ENCODE measurements at places on chromosomes 6 and 20.

DNA sequence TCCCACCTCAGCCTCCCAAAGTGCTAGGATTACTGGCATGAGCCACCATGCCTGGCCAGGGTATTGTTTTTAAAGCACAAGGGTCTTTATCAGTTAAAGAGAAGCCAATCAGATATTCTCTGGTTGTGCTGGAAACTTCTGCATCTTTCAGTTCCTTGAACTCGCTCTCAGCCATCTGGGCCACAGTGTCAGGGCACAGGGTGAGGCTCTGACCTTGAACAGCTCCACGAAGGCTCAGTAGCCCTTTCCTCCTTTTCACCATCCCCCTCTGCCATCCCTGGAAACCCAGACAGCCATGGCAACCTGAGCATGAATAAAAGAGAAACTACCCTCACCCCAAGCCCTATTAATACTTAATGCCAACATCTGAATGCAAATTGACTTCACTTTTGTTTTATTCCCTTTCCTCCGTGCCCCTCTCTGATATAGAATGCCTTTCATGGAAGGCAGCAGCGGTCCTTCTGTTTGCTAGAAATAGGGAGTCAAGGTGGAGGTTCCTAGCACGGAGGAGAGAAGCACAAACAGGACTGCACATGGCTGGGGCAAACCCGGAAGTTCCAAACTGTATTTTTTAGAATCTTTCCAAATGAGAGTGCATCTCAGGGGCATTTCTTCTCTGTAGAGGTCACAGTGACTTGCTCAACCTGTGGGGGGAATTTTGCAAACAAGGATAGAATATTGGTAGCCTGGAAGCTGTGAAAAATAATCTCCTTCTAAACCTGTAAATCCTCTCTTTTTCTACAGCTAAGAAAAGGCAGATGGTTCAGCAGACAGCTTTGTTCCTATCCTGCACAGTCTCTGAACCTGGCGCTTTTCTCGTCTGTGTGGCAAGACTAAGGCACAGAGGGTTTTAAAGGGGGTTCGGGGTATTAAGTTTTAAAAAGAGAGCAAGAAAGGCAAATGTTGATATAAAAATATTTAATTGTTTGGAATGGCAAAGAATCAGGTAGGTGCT is 176.4 kb upstream of the RREB1 start:
- no peak for DNase-seq

- DNase-seq, result no peak
These were observed 987.0 kb downstream of the HACE1 start for GRCh38 chr6:103872678-103873077.

GRCh38 chr6:111909238-111909637 is 36.0 kb upstream of the FYN start:
- no peak for DNase-seq

- no peak for DNase-seq
These were observed 106.5 kb downstream of the ARID1B start for GRCh38 chr6:156883497-156884252.

DNA sequence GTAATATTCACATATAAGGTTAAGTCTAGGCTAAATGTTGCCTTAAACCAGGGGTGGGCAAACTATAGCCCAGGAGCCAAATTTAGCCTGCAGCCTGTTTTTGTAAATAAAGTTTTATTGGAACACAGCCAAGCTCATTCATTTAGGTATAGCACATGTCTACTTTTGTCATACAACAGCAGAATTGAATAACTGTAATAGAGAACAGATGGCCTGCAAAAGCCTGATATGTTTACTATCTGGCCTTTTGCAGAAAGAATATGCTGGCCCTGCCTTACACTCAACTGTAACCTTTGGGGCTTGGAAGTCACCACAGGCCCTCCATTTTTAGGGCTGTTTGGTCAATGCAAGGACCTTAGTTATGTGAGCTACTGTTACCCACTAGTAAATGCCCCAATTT is 17.7 kb upstream of the BCLAF1 start:
- DNase-seq, result no peak

DNA sequence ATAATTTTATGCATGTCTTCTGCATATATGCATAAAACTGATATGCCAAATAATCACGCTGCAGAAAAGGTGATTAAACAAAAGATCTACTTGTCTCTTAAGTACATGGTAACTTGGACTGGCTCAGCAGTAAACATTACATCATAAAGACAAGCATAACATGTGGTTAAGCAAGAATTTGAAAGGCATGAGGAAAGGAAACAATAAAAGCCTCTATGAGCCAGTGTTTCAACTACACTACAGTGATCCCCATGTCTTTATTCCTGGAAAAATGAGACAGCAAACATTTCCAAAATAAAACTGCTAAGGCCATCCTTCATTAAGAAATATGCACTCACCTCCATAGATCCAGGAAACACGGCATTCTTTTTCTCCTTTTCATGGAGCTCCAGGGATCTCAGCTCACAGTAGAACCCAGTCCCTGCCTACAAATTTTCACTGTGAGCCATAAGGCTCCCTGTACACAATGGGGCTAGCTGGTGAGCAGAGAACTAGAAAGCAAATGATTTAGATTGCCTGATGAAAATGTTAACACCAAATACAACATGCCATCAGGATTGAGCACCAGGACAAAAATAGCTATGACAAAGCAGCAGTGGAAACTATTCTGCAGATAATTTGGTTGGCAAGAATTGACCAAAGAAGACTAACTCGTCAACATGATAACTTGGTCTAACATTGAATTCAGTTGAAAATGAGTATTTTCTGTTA is 156.1 kb downstream of the COL21A1 start:
- no peak for DNase-seq

GRCh38 chr6:111722179-111722731 is 116.6 kb upstream of the TRAF3IP2 start:
- DNase-seq, result no peak

- no peak for DNase-seq
These were observed 79.0 kb downstream of the PSMG4 start for GRCh38 chr6:3337521-3338350.

DNA sequence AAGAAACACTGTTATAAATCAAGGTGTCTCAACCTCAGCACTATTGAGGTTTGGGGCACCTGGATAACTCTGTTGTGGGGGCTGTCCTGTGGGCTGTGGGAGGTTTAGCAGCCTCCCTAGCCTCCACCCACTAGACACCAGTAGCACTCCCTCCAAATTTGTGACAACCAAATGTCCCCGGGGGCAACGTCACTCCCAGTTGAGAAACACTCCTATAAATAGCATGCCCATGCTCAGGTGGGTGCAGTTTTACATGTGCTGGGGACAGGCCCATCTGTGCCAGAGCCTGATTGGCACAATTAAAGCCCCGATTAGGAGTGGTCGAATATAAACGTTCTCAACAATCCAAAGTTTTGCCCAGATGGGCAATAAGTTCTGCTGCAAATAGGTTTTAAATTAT is 78.9 kb downstream of the FAM50B start:
- no peak for DNase-seq

- no peak for DNase-seq
These were observed 37.0 kb downstream of the BMP7 start for GRCh38 chr20:57229490-57229889.

DNA sequence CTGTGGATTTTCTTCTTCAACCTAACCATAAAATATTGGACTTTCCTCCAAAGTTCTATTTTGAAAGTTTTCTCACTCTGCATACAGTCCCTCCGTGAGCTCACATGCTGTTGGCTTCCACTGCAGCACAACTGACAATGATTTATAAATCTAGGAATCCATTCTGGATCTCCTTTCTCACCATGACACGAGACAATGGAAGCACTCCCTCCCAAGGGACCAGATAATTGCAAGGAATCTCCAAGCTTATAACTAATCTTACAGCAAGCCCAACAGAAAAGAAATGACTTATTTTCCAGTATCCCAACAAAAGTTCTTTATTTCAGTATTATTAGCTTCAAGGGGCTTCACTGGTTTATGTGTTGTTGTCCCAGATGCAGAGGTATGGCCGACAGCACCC is 729.0 kb downstream of the RFPL4B start:
- DNase-seq, result no peak

- DNase-seq, result no peak
These were observed 169.9 kb upstream of the HDDC2 start for GRCh38 chr6:125471667-125472066.

GRCh38 chr20:40978761-40979160 is 49.9 kb upstream of the TOP1 start:
- no peak for DNase-seq

DNA sequence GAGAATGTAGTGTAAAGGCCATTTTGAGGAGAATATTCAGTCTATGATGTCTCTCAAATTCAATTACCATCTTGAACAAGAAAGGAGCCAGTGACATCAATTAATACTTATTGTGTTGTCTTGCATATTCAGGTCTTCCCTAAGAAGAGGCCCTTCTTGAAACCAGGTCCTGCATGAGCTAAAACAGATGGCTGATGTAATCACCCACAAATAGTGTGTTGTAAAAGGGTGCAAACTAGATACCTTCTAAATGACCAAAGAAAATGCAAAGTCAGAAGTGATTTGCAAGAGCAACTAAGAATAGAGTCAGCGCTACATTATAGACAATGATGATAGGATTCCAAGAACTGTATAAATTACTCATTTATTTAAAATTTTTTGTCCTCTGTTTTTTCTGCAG is 97.0 kb downstream of the BTBD3 start:
- DNase-seq, result no peak

DNA sequence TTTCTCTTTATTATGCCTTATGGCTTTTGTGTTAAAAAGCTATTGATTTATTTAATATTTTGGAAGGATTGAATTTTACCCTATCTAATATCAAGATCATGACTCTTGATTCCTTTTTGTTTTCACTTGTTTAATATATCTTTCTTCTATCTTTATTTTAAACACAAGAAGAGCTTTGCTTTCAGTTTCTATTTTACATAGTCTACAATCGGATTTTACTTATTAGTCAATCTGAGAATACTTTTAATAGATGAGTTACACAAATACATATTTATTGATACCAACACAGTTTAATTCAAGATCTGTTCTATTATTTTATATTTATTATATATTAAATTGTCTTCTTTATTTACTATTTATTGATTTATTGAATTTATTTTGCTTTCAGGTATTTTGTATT is 218.8 kb downstream of the ESR1 start:
- no peak for DNase-seq

GRCh38 chr6:158311193-158311592 is 1.1 kb upstream of the TULP4 start:
- DNase-seq, result no peak

- DNase-seq, result no peak
These were observed 53.6 kb upstream of the LRRC1 start for GRCh38 chr6:53741034-53741823.

GRCh38 chr6:133248241-133249001 is 7.3 kb downstream of the EYA4 start:
- no peak for DNase-seq

DNA sequence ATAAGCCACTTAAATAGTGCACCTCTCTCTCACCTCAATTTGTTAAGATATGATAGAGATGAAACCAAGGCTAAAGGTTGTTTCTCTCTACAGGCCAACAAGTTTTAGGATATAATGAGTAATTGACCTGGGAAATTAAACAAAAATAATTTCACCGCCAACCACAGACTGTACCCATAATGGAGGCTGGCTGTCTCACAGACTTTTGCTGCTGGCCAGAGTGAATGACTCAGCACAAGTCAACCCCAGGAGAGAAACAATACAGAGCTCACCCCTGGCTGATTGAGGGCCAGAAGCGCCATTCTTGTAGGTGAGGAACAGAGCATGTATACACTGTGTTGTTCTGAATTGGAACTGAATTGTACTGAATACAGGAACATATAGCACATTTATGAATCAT is 99.9 kb downstream of the CAP2 start:
- DNase-seq, result no peak

GRCh38 chr6:10071631-10072220 is 343.1 kb downstream of the TFAP2A start:
- no peak for DNase-seq

GRCh38 chr20:2750491-2751251 is 49.8 kb downstream of the CPXM1 start:
- DNase-seq, result peak; percentile 58

DNA sequence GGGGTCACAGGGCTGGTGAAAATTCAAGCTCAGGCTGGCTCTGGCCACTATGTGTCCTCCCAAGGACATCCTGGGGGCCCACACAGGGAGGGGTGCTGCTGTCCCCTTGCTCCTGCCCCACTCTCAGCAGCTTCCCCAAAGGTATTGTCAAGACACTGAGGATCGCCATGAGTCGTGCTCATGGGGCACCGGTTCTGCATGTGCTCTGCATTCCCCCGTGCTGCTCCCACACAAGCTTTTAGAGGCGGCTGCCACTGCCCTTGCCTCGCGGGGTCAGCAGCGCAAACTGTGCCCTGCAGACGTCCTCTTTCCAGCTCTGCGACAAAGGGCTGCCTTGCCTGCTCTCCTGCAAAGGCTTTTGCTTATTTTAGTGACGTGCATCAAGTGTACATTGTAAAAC is 179.8 kb downstream of the ERMARD start:
- DNase-seq, result no peak

DNA sequence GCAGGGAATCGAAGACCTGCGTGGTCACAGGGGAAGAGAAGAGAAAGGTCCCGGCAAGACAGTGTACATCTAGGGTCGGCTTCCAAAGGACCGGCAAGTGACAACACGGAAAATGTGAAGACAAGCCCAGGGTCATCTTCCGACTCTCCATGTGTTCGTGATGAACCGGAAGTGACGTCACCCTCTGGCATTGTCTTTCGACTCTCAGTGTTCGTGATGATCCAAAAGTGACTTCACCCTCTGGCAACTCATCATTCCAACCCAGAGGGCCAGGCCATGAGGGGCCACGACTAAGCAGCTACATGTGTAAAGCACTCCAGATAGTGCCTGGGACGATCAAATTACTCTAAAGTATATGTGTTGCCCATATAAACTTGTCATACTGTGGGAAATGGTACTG is 290.8 kb downstream of the THBS2 start:
- no peak for DNase-seq

GRCh38 chr6:21752054-21752811 is 158.7 kb downstream of the SOX4 start:
- DNase-seq, result no peak

DNA sequence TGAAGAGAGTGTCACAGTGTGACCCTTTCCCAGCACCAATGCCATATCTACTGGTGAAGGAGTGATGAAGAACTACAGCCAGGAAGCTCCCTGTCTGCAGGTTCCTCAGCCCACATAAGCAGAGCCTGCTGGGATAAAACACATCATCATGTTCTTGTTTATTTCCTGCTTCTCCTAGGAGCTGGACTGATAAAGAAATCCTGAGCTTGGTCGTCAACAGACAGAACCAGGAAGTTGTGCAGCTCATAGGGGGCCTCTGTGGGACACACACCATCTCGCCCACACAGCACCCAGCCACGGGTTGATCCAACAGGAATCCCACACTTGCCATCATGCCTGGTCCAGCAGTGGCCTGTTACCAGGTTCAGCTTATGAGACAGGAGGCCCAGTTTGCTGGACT is 2.8 kb upstream of the CSTL1 start:
- DNase-seq, result peak; percentile 23

Measured in ecto neural progenitor cell (in vitro differentiated cells).